Hypothalamus (tissue), 51 donors: ENCODE measurements at places on chromosomes 7 and 10.

DNA sequence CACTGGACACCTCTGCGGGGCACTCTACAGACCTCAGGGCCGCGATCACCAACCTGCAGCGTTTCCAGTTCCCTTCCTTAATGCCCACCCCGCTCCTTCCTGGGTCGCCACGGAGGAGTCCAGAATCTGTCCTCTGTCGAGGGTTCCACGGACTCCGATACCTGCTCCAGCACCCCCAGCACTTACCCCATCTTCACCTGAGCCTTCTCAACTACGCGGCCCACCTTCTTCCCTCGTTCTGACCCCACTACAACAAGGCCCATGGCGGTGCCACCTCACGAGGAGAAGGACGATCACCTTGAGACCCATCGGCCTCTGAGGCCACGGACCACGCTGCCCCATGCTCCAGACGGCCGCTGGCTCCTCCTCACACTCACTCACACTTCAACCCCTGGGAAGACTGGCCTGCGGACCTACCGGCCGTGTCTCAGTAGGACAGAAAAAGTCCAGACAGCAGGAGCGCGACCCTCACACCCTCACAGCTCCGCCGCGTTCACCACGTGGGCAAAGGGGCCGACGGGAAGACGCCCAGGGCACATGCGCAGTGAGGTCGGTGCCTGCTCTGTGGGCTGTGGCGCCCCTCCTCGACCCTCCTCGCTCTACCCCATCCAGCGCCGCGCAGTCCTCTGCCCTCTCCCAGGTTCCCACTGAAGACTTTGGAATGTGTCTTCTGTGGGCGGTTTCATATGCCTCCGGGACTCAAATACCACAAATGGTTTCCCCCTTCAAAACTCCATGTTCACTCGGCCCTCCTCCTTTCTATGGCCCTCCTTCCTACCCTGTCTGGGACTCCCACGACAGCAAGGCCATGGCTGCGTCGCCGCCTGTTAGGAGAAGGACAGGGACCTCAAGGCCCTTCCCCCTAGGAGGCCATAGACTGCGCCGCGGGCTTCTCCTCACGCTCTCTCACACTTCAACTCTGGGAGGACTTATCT is 193.9 kb upstream of the PHF14 start:
- DNase-seq, result no peak

- DNase-seq, result no peak
Measured at GRCh38 chr7:155090684-155091083, 20.6 kb downstream of the HTR5A start.

GRCh38 chr10:124252097-124252715 is 158.8 kb upstream of the CHST15 start:
- DNase-seq, result no peak

- no peak for DNase-seq
Measured at GRCh38 chr10:43854007-43854406, 205.3 kb upstream of the ZNF32 start.

DNA sequence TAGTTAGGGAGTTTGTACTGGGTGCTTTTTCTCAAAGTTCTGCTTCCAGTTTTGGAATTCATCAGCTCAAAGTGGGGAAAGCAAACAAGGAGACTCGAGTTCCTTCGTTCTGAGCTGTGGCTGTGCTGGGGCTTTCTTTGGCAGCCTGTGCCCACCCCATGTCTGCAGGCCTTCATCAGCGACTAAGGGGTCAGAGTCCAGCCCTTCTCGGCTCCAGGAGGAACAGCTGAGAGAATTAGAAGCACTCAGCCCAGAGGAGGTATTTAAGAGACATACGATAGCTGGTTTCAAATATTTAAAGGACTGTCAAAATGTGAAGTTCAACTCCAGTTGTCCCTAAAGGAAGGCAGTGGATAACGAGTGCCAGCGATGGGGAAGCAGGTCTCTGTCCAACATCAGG is 41.3 kb downstream of the SH3PXD2A start:
- DNase-seq, result no peak

DNA sequence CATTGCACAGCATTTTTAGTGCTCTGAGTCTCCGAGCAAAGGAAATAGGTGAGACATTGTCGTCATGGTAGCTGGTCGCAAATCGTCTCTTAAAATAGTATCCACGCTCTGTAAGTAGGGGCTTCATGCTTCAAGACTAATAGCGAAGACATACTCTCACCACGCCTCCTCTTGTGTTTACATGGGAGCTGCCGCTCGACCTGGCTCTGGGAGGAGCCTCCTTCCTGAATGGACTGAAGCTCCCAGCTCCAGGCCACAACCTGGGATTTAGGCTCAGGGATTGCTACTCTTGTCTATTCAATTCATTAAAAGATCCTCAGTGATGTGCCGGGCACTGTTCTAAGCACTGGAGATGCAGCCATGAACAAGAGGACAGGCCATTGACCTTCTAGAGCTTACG is 196.1 kb upstream of the GALNT17 start:
- no peak for DNase-seq

DNA sequence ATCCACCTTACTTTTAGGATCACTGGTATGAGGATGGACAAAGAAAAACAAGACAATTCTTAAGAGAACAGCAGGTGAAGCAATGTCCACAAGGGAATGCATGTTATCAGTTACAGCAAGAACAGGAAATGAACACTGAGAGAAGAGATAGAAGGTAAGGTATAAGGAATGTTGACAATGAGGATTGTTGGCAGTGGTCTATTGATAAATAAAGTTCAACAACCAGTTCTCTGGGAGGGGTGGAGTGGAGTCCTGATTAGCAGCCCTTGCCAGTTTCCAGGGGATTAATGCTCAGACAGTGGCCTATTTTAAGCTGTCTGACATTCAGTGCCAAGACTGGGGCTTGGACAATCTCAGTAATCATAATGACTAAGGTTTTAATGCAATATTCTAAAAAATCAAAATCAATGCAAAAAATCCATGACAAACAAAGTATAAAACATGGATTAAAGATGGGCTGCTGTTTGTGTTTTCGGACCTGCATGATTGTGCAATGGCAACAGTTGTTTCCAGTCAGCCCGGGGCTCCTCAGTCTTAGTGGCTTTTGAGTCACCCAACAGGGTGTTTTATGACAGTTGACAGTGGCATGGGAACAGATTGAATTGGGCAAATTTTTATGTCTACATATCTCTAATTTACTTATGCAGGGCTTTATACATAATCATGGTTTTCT is 13.8 kb upstream of the AKR1B1 start:
- no peak for DNase-seq

- DNase-seq, result no peak
Measured at GRCh38 chr10:58853668-58854067, 322.8 kb upstream of the PHYHIPL start.

DNA sequence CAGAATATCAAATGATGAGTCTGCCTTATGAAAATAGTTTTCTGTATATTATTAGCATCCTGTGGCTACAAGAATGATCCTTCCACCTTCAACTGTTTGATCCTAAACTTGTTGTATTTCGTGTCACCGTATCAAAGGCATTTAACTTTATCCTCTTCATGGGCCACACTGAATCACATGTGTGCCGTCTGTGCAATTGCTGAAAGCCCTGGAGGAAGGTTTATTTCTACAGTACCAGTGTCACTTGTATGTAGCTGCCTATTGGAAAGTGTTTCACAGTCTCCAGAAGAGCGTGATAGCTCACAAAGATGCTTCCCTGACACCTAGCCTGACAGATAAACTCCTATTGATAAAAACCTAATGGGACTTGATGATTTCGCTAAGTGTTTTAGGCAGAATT is 94.5 kb downstream of the ITGA8 start:
- no peak for DNase-seq

- no peak for DNase-seq
Measured at GRCh38 chr7:28132959-28133870, 47.4 kb downstream of the JAZF1 start.

DNA sequence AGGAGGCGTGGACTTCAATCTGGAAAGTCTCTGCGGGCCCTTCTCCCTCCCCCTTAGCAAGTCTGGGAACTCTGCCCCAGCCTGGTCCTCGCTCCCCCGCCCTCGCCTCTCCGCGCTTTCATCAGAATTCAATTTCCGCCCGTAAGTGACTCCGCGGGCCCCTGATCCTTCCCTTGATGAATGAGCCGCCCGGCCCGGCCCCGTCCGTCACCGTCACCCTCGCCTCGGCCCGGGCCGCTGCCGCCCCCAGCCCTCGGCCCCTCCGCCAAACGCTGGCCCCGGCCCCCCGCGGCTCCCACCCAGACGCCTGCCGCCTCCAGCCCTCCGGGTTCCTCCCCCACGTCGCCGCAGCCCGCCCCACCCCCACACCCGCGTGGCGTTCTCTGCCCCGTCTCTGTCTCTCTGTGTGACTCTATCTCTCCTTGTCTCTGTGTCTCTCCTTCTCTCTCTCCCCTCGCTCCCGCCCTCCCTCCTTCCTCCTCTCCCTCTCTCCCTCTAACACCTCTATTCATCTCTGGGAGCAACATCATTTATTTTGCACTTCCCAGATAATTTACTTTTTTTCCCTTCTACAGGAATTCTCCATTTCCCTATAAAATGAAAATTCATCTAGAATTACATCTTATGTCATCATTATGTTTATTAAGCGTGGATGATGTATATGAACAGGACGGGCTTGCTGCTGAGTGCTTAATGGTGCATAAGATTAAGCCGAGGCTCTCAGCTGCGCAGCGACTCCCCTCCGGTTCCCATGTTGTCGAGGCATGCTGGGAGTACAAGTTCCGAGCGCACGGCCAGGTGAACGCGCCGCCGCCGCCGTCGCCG is 91.2 kb upstream of the PAX2 start:
- peak; percentile 11 for DNase-seq

DNA sequence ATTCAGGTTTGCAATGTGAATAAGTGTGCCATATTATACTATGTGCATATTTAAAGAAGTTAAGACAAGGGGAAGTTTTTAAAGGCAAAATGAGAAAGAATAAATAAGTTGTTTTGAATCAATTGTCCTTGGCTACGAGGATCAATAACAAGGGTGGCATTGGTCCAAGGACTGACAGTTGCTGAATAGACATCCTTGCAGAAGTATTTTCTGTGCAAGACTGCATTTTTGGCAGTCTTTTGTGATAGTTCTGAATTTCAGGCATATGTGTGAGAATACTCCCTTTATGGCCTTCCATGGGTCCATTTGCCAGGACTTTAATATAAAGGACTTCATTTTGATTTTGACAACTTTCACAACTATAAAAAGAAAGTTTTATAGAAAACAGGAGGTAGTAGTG is 5.4 kb upstream of the LIPA start:
- no peak for DNase-seq

GRCh38 chr7:37201876-37202198 is 246.8 kb downstream of the ELMO1 start:
- no peak for DNase-seq
